ENCODE measurements at places on chromosomes 12 and 14.

DNA sequence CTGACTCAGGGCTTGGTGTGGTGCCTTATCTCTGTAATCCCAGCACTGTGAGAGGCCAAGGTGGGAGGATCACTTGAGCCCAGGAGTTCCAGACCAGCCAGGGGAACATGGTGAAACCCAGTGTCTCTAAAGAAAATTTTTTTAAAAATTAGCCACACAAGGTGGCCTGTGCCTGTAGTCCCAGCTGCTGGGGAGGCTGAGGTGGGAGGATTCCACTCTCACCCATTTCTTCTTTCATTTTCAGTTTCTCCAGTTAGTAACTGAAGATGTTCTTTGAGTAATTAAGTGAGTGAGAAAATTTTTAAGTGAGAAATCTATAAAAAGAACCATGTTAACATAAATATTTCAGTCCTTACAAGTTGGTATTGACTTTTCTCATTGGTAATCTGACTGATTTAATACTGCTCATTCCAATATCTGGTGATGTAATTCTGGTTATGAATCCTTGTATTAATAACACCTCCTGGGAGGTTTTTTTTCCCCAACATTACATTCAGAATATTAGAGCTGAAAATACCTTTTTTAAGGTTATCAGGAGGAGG lies 6.1 kb downstream of the METTL3 start:
- DNase-seq = no peak

- no peak for DNase-seq
Observed at GRCh38 chr14:58560208-58560607, 77.6 kb upstream of the DACT1 start.

DNA sequence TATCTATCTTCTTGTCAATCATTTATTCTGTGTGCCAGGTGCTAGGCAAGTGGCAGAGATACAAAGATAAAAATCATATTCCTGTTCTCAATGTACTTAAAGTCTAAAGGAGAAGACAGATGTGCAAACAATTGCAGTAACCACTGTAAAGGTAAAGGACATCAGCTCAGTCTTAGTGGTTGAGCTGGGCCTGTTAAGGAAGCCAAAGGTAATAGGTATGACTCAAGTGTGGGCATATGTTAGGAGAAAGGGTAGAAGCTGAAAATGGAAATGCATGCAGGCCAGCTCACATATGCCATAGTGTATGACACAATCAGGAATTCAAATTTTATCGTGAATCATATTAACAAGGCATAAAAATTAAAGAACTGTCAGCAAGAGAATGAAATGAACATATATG lies 49.8 kb downstream of the FAR2 start:
- no peak for DNase-seq

GRCh38 chr14:60650373-60650961 lies 1.2 kb upstream of the SIX1 start:
- DNase-seq = no peak

DNA sequence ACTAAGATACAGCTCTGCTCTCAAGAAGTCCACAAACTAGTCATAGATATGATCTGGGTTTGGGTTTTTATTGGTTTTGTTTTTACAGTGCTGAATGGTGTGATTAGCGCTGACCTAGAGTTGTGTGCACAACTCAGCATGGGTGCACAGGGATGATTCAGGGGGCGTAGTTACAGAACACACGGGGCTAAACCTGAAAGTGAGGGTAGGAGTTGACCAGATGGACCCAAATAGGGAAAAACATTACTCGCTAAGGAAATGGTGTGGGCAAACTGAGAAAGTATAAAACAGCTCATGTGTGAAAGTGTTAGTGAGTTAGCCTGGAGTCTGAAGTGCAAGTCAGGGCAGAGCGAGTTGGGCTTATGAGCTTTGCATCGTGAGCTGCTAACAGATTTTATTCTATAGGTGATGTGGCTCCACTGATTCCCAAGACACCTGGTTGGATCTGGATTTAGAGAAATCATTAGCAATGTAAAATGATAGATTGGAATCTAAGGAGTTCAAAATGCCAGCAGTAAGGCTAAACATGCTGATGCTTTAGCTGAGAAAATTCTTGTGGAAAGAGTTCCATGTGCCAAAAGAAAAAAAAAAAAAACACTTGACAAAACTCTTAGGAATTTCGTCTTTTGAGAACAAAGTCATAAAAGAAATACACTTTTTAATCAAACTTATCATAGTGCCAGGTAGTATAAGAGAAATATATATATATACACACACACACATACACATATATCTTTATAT lies 134.9 kb downstream of the SLC5A8 start:
- no peak for DNase-seq

DNA sequence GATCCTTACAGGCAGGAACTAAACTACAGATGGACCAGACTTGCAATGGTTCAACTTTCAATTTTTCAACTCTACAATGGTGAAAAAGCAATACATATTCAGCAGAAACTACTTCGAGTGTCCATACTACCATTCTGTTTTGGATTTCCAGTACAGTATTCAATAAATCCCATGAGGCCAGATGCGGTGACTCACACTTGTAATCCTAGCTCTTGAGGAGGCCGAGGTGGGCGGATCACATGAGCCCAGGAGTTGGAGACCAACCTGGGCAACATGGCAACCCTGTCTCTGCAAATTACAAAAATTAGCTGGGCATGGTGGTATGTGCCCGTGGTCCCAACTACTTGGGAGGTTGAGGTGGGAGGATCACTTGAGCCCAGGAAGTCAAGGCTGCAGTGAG lies 336.1 kb downstream of the MED13L start:
- no peak for DNase-seq

GRCh38 chr12:113505941-113506340 lies 34.3 kb upstream of the LHX5 start:
- DNase-seq = no peak

DNA sequence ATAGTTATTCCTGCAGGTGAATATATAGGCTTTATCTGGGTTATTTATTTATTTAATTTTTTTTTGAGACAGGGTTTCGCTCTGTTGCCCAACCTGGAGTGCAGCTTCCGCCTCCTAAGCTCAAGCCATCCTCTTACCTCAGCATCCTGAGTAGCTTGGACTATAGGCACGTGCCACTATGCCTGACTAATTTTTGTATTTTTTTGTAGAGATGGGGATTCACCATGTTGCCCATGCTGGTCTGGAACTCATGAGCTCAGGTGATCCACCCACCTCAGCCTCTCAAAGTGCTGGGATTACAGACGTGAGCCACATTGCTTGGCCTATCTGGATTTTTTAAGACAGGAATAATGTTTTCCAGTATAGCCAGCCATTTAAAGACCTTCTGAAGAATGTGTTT lies 2.0 kb downstream of the RAN start:
- no peak for DNase-seq

- DNase-seq = no peak
Observed at GRCh38 chr12:90020436-90020835, 311.8 kb upstream of the ATP2B1 start.
